ENCODE measurements at places on chromosomes 11 and 22.

DNA sequence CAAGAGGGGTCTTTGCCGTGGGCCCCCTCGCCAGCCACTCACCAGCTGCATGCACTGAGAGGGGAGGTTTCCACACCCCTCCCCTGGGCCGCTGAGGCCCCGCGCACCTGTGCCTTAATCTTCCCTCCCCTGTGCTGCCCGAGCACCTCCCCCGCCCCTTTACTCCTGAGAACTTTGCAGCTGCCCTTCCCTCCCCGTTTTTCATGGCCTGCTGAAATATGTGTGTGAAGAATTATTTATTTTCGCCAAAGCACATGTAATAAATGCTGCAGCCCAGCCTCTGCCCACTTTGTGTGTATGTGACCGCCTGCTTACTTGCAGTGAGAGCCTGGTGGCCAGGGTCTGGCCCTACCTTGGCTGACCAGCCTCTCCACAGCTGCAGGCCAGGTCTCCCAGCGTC, 2.8 kb upstream of the CRACR2B start:
- DNase-seq = no peak

DNA sequence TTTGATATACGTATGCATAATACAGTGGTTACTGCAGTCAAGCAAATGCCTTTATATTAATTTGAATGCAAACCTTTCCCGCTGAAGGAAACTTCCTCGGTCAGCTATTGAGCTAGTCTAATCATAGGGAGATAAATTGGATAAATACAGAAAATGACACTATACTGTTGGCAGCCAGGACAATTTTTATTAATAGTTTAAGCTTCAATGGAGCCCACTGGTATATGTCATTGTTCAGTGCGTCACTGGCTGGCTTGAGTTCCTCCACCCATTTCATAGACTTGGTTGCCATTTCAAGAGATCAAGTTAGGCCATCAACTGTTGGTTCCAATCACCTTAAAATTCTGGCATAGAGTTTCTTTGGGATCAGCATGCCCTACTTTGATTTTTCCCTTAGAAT, 32.5 kb upstream of the DNAJB7 start:
- no peak for DNase-seq

- no peak for DNase-seq
Measured at GRCh38 chr11:65434667-65435410, 12.2 kb downstream of the NEAT1 start.

- DNase-seq = no peak
Measured at GRCh38 chr22:35528927-35529326, 11.7 kb upstream of the RASD2 start.

GRCh38 chr11:64856382-64857227, 12.2 kb upstream of the CDC42BPG start:
- DNase-seq = no peak
